ENCODE measurements at places on chromosomes 16 and 17.

- no peaks in the 10 kb centered on the region for H3K27me3 ChIP-seq
- H3K27ac ChIP-seq: no peak overlapping the region
- H3K4me1 ChIP-seq: no peaks in the 10 kb centered on the region
- no peaks in the 10 kb centered on the region for H3K36me3 ChIP-seq
- DNase-seq: no peak
- H3K4me3 ChIP-seq: no peak overlapping the region
These were observed 45.9 kb upstream of the MED13 start for GRCh38 chr17:62110923-62111484.

- H3K27ac ChIP-seq: no peak overlapping the region
- no peaks in the 10 kb centered on the region for H3K36me3 ChIP-seq
- H3K4me1 ChIP-seq: peaks cover 12% of the 10 kb centered on the region
- DNase-seq: no peak
These were observed 3.1 kb downstream of the ALOX15B start for GRCh38 chr17:8041979-8042378.

DNA sequence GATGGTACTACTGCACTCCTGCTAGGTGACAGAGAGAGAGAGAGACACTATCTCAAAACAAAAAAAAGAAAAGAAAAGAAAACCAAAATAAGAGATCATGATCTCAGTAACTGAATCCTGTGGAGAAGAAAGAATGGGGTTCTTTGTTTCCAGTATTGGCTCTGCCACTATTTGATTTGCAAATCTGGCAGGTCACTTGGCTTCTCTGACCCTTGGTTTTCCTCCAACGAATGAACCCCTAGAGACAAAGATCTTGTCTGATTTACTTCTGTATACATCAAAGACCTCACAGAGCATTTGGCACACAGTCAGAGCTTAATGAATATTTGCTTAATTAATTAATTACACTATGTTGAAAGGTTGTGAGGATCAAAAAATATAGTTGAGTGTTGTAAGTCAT is 47.9 kb upstream of the NLK start:
- no peak overlapping the region for H3K4me3 ChIP-seq
- no peaks in the 10 kb centered on the region for H3K4me1 ChIP-seq
- no peaks in the 10 kb centered on the region for H3K36me3 ChIP-seq
- H3K27ac ChIP-seq: no peak overlapping the region

GRCh38 chr17:64579917-64580316 is 73.1 kb downstream of the CEP95 start:
- peaks cover 22% of the 10 kb centered on the region for H3K36me3 ChIP-seq
- DNase-seq: no peak
- H3K4me3 ChIP-seq: no peak overlapping the region
- no peaks in the 10 kb centered on the region for H3K27me3 ChIP-seq
- no peak overlapping the region for H3K27ac ChIP-seq
- no peaks in the 10 kb centered on the region for H3K4me1 ChIP-seq

GRCh38 chr16:67055712-67056487 is 27.0 kb downstream of the CBFB start:
- no peak for DNase-seq
- H3K36me3 ChIP-seq: peaks cover 7% of the 10 kb centered on the region
- H3K27me3 ChIP-seq: no peaks in the 10 kb centered on the region
- no peak overlapping the region for H3K4me3 ChIP-seq
- H3K27ac ChIP-seq: no peak overlapping the region

DNA sequence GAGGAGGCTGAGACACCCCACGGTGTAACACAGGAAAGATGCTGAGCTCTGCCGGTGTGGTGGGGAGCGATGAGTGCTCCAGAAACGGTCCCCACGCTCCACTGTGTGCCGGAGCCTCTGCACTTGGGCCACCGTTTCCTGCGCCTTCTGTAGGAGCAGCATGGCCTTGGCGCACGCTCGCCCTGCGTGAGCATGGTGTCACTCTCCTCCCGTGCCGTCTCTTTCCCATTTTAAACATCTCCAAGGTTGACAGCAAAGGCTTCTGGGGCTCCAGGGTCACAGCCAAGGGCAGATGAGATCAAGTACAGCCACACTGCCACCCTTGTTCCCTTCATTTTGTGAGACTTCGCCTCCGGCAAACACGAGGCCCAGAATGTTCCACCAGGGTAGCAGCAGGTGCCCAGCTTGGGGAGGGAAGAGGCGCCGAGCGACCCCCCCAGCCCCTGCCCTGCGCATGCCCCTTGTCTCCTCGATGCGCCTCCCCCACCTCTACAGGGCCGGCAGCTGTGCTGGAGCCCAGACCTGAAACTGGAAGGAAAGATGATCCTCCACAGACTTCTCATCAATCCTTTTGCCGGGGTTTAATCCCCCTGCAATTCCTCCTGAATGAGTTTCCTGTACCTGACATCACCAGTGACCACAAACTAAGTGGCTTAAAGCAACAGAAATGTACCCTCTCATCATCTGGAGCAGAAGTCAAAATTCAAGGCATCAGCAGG is 19.9 kb upstream of the OSGIN1 start:
- H3K4me1 ChIP-seq: no peaks in the 10 kb centered on the region
- peaks cover 53% of the 10 kb centered on the region for H3K36me3 ChIP-seq
- DNase-seq: no peak
- no peaks in the 10 kb centered on the region for H3K27me3 ChIP-seq
- no peak overlapping the region for H3K4me3 ChIP-seq

DNA sequence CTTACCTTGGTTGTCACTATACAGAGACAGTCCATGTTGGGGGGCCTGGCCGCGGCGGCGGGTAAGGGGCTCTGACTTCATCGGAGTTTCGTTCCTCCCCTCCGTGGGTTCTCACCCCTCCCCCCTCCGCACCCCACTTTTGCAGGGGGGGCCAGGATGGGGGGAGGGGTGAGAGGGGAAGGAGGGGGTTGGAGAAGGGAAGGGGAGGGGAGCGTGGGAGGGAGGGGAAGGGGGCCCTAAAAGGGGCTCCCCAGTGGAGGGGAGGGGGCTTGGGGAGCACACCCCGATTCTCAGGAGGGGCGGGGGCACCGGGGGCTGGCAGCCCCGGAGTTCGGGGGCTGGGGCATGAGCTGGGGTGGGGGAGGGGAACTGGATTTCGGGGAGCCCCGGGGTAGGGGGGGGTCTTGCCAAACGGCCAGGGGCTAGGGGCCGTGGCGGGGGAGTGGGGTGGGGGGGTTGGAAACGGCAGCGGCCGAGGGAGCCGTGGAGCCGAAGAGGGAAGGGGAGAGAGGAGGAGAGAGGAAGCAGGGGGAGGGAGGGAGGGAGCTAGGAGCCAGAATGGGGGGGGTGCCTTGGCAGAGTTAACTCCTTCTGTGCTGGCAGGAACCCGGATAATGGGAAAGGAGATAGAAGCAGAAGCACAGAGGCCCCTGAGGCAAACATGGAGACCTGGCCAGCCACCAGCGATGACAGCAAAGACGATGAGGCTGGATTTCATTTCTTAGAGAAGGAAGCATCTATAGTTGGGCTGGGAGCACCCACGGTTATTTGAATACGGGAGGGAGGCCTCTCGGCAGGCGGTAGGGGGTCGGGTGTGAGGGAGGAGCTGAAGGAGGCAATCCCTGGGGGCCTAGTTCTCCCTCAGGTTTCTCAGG is 2.3 kb downstream of the DLG4 start:
- peaks cover 20% of the 10 kb centered on the region for H3K36me3 ChIP-seq
- no peak for DNase-seq
- H3K27ac ChIP-seq: peak overlapping the region; percentile 88
- no peaks in the 10 kb centered on the region for H3K27me3 ChIP-seq
- H3K4me3 ChIP-seq: peak overlapping the region; percentile 60
- peaks cover 91% of the 10 kb centered on the region for H3K4me1 ChIP-seq

GRCh38 chr16:967546-968295 is 3.1 kb downstream of the LMF1 start:
- peaks cover 49% of the 10 kb centered on the region for H3K36me3 ChIP-seq
- H3K27ac ChIP-seq: no peak overlapping the region
- H3K27me3 ChIP-seq: no peaks in the 10 kb centered on the region
- no peak overlapping the region for H3K4me3 ChIP-seq
- no peak for DNase-seq
- H3K4me1 ChIP-seq: peaks cover 85% of the 10 kb centered on the region

DNA sequence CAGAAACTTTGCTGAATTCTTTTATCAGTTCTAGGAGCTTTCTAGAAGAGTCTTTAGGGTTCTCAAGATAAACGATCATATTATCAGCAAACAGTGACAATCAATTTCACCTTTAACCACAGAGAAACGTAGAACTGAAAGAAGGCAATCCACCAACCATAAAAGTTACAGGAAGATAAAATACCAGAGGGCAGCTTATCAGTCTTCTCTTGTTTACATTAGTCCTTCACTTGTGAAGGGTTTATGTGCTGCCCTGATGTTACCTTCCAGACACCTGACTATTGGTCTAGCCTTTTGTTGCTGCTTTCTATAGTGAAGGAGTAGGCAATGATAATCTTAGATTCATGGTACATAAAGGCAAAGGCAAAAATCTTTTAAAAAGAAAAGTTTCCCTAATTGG is 73.2 kb upstream of the EFCAB3 start:
- no peaks in the 10 kb centered on the region for H3K36me3 ChIP-seq
- H3K4me1 ChIP-seq: no peaks in the 10 kb centered on the region
- H3K27me3 ChIP-seq: no peaks in the 10 kb centered on the region
- DNase-seq: no peak

GRCh38 chr16:84581158-84581557 is 36.7 kb downstream of the COTL1 start:
- peaks cover 6% of the 10 kb centered on the region for H3K36me3 ChIP-seq
- no peaks in the 10 kb centered on the region for H3K27me3 ChIP-seq
- H3K4me1 ChIP-seq: peaks cover 46% of the 10 kb centered on the region
- DNase-seq: no peak
- H3K27ac ChIP-seq: no peak overlapping the region

- H3K4me1 ChIP-seq: no peaks in the 10 kb centered on the region
- no peak for DNase-seq
- H3K36me3 ChIP-seq: no peaks in the 10 kb centered on the region
- H3K27ac ChIP-seq: no peak overlapping the region
These were observed 106.0 kb downstream of the SDR42E1 start for GRCh38 chr16:81905277-81905676.

Measured in spinal cord (tissue), 10 donors.